Transverse colon (tissue), 4 donors: ENCODE measurements at places on chromosomes 12 and 14. TPM values are rescaled to one million over a fixed set of nuclear protein-coding genes. Genes with fewer than 3 reads are reported as not detected.

DNA sequence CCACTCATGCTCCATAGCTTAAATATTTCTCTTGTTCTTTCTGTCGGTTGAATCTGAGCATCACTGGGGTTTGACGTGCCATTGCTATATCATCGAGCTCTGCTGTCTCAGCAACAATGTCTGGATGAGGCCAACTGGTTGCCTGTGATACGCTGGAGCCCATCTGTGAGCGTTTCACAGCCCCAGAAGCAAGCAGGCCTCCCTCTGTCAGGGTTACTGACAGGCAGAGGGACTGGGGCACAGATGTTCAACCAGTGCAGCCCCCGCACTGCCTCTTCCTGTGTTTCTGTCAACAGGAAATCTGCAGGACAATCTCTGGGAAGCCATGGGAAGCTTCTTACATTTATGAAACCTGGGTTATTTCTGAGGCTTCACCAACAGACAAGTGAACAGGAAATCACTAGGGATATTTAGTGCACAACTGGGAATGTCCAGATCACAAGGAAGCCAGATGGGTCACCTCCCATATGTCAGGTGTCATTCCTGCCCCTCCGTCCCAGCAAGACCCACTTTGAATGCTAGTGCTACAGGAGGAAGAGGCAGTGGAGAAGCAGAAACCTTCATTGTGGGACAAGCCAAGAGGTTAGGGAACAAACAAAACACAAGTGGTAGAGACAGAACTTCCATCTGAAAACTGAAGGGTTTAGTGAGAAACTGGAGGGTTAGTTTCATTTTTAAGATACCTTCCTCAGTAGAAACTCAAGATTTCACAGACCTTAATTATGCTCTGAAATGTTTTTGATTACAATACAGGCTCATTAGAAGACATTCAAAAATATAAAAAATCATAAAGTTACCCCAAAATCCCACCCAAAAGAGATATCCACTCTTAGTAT is 24.1 kb downstream of the DMAC2L start:
- no peaks in the 10 kb centered on the region for H3K36me3 ChIP-seq
- DNase-seq, result no peak
- peaks cover 41% of the 10 kb centered on the region for H3K4me1 ChIP-seq
- H3K27ac ChIP-seq, result peak overlapping the region; percentile 73

GRCh38 chr14:42013559-42013958 is 406.9 kb downstream of the LRFN5 start:
- no peak overlapping the region for H3K27ac ChIP-seq
- H3K27me3 ChIP-seq, result no peaks in the 10 kb centered on the region
- DNase-seq, result no peak
- H3K4me1 ChIP-seq, result no peaks in the 10 kb centered on the region

GRCh38 chr12:7113389-7113871 is 4.4 kb upstream of the C1RL start:
- no peaks in the 10 kb centered on the region for H3K36me3 ChIP-seq
- no peaks in the 10 kb centered on the region for H3K27me3 ChIP-seq
- peaks cover 5% of the 10 kb centered on the region for H3K4me1 ChIP-seq
- H3K27ac ChIP-seq, result no peak overlapping the region
- peak; percentile 28 for DNase-seq

DNA sequence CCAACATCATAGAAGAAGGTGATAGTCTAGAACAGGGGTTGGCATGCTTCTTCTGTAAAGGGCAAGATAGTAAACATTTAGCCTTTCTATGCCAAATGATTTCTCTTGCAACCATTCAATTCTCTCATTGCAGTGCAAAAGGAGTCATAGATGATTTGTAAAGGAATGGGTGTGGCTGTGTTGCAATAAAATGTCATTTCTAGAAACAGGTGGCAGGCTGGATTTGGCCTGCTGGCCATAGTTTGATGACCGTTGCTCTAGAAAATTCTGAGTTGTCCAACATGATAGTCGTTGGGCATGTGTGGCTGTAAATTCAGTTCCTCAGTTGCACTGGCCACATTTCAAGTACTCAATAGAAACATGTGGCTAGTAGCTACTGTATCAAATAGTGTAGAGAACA is 21.7 kb downstream of the SMCO2 start:
- H3K4me3 ChIP-seq, result no peak overlapping the region
- H3K4me1 ChIP-seq, result no peaks in the 10 kb centered on the region
- H3K27me3 ChIP-seq, result no peaks in the 10 kb centered on the region
- no peaks in the 10 kb centered on the region for H3K36me3 ChIP-seq
- peak overlapping the region; percentile 29 for H3K27ac ChIP-seq

GRCh38 chr12:106120519-106121105 is 18.1 kb downstream of the NUAK1 start:
- H3K36me3 ChIP-seq, result no peaks in the 10 kb centered on the region
- no peak overlapping the region for H3K4me3 ChIP-seq
- peaks cover 12% of the 10 kb centered on the region for H3K4me1 ChIP-seq
- peak; percentile 31 for DNase-seq
- H3K27ac ChIP-seq, result peak overlapping the region; percentile 3

DNA sequence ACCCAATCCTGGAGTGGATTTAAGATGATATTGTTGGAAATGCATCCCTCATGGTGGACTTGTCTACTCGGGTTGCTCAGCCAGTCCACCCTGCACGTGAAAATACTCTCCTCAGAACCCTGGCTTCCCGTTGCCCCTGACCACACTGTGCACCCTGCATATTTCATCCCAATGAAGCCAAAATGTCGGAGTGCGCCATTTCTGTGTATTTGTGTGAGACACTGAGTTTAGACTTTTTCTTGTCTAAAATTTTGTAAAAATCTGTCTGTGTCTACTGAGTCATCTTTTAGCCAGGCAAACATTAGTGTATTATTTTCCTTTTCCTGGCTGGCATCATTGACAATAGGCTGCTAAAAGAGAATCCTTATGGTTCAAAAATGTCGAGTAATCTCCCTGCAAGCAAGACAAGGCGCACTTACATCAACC is 485 bp upstream of the PNMA1 start:
- peaks cover 13% of the 10 kb centered on the region for H3K4me1 ChIP-seq
- H3K27me3 ChIP-seq, result no peaks in the 10 kb centered on the region
- DNase-seq, result no peak
- H3K27ac ChIP-seq, result peak overlapping the region; percentile 97
- no peaks in the 10 kb centered on the region for H3K36me3 ChIP-seq
- no peak overlapping the region for H3K4me3 ChIP-seq

DNA sequence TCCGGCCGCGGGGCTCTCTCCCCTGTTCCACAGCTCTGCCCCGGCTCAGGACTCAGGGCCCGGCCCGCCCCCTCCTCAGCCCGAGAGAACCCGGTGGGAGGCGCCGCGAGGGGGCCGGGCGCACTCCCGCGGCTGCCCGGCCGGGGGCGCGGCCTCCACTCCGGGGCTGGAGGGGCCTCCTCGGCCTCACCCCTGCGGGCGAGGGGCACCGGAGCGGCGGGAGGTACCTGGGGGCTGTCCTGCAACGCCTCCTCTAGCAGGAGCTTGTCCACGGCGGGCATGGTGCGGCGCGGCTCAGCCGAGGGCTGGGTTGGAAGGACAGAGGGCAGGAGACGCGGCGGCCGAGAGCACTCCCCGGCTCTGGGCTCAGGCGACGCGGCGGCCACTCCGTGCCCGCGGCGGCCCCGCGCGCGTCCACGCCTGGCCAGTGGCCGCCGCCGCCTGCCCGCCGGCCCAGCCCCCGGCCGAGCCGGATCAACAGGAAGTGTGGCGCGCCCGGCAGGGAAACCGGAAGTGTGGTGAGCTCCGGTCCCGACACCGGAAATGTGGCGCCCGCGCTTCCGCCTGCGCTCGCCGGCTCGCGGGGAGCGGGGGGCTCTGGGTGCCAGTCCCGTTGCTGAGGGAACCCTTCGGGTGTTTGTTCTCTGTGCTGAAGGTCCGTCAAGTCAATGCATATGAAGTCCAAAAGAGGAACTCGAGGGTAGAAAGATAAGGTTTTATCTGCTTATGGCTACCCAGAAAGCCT is at the start of gene APPL2:
APPL2 (minus strand) TSS at position 443 of the 745 bp plus-strand sequence; CDS start at position 281, 162 bp downstream.
- H3K27ac ChIP-seq, result peak within 1 kb of the TSS; percentile 96
- H3K36me3 ChIP-seq, result no peaks in the 10 kb centered on the region
- H3K4me3 ChIP-seq, result peak within 1 kb of the TSS; percentile 96
- DNase-seq, result peak; percentile 92

- no peak for DNase-seq
- no peak overlapping the region for H3K4me3 ChIP-seq
- no peaks in the 10 kb centered on the region for H3K36me3 ChIP-seq
- H3K27me3 ChIP-seq, result no peaks in the 10 kb centered on the region
- H3K4me1 ChIP-seq, result no peaks in the 10 kb centered on the region
Observed at GRCh38 chr12:69061574-69061973, 128.6 kb upstream of the CPM start.

DNA sequence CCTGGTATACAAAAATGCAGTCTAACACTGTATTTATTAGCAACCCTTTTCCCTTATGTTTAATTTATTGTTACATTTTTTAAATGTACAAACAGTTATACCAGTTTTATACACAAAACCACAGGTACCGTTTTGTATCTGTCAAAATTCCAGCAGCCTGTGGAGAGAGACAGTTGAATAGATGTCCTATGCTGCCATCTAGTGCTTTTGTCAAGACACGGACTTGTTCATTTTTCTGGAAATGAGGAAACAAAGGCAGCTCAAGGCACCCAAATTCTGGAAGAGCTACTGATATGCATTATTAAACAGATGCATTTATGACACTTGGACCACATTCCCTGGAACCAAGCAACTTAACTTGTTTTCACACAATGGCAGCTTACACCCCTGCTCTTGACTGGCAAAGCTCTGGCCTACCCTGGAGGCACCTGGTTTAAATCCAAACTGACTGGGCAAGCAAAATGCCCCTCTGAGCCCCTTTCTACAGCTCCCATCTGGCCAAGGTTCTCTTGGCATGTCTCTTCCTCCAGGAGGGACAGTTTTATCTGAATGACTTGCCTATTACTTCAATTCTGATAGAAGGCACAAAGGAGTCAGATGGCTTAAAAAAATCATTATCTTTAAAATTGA is 286.9 kb upstream of the PRKD1 start:
- no peaks in the 10 kb centered on the region for H3K4me1 ChIP-seq
- DNase-seq, result no peak
- H3K4me3 ChIP-seq, result no peak overlapping the region
- H3K27ac ChIP-seq, result no peak overlapping the region
- no peaks in the 10 kb centered on the region for H3K36me3 ChIP-seq

NPAS3 gene
- total RNA-seq, result 1.6 TPM

TDRD9 gene
- total RNA-seq, result 0.55 TPM

ISM2 gene
- total RNA-seq, result 0.27 TPM

KCNC2 gene
- total RNA-seq, result not detected

C12orf54 gene
- not detected for total RNA-seq
